EL (cell line): ENCODE measurements at places on chromosomes 3 and 15.

- DNase-seq: no peak
These were observed 72.7 kb upstream of the DCLK3 start for GRCh38 chr3:36837089-36837488.

- no peak for DNase-seq
These were observed 159.3 kb upstream of the NR2F2 start for GRCh38 chr15:96170979-96171739.

DNA sequence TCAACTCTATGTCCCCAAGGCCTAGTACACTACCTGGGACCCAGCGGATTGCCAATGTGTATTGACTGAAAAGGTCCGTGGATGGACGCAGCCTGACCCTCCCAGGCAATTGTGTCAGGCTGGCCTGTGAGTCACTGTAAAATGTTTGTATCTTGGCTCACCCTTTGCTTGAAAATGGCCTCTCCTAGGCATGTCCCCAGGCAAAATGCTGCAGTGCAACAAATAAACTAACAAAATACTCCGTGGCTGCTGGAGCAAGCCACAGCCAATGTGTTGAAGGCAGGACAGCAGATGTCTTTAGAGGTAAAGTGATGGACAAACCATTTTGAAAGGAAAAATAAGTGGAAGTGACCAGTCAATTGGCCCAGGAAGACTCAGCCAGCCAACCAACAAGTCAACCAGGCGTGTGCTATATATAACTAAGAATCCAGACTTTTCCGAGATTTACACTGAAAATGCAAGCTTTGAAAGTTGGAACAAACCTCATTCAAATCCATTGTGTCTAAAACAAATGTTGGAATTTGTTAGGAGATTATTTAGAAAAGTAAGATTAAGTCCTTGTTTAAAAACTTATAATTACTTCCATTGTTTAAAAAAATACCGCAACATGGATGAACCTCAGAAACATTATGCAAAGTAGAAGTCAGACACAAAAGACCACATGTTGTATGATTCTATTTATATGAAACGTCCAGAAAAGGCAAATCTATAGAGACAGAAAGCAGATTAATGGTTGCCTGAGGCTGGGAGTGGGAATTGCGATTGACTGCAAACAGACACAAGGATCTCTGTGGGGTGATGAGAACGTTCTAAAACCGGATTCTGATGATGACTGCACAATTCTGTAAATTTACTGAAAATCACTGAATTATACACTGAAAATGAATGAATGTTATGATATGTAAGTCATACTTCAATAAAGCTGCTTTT lies 191.2 kb downstream of the TLE3 start:
- DNase-seq: peak; percentile 43

DNA sequence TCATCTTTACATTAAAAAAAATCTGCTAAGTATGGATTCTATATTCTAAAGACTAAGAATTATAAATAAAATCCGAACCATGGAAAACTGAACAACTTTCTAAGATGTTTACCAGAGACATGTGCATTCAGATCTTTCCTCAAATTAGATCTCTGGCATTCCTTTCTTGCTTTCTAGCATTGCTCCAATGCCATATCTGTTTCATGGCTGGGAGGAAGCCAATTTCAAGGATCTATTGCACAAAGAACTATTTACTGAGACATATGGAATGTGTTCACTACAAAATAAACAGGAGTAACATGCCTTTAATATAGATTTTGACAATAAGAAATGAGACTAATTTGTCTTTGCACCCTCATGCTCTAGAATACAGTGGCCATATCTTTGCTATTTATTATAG lies 45.1 kb upstream of the NANOGP8 start:
- DNase-seq: no peak

GRCh38 chr3:41874022-41874421 lies 87.9 kb downstream of the ULK4 start:
- no peak for DNase-seq

DNA sequence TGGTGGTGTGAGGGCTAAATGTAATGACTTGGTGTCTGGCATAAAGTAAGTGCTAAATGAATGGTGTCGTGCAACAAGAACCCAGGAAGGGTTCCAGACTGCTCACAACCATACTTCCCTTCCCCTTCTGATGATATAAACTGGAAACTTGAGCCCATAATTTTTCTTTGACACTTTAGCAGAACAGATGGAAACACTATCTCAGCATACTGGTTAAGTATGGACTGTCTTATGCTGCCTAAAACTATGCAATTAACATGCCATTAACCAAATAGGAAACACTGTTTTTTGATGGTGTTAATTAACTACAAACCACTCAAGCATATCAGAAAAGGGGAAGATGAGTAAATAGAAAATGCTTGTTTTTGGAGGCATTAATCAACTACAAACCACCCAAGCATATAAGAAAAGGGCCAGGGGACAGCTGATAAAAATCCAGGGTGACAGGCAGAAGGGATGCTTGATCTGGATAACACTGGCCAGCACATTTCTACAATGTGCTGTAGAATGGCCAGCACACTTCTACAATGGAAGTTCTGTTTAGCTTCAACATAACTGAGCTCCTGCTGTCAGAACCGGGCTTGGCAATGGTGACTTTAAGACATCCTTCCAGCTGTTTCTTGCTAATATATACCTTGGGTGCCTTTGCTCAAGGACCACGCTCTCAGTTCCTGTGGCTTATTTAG lies 85.5 kb upstream of the FAM3D start:
- no peak for DNase-seq

GRCh38 chr15:51331141-51331540 lies 7.3 kb downstream of the CYP19A1 start:
- DNase-seq: no peak

GRCh38 chr15:73858062-73858461 lies 15.3 kb upstream of the TBC1D21 start:
- DNase-seq: no peak

GRCh38 chr3:178845420-178846118 lies 226.0 kb downstream of the ZMAT3 start:
- peak; percentile 42 for DNase-seq

- no peak for DNase-seq
These were observed 253.7 kb downstream of the ZBTB20 start for GRCh38 chr3:114893361-114893760.

DNA sequence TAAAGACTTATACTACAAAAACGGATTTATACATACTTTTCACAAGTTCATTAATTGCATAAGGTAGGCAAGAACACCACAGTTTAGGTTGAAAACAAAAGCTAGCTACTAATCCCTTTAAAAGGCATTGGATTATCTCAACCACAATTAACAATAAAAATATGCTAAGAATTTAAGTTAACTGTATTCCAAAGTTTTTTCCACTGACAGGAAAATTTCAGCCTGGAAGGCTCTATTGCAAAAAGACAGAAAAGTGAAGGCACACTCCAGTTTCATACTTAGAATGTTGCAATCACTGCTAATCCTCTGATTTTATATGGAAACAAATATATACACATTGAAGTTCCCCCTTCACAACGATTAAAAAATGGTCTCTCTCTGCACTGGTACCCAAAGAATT lies 71.5 kb downstream of the TJP1 start:
- no peak for DNase-seq

DNA sequence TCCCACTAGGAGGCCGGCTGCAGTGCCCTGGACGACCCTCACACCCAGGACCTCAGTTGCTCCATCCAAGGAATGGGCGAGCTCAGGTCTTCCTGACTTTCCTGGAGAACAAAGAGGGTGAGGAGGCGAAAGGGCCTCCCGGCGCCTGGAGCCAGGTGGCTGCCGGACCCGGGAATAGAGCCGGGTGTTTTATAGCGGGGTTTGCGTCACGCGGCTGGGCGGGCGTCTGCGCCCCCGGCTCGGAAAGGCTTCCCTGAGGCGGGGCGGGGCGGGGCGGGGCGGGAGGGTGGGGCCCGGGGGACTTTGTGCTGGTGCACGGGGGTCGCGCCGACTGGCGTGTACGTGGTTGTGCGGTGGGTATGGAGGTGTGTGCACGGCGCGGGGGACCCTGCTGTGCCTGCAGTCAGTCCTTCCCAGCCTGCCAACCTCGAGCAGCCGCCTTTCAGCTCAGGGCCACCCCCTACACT lies 4.6 kb upstream of the PRKCD start:
- DNase-seq: no peak

- no peak for DNase-seq
These were observed 48.5 kb upstream of the P3H2 start for GRCh38 chr3:190169243-190169642.

GRCh38 chr15:39106950-39107349 lies 473.9 kb upstream of the THBS1 start:
- DNase-seq: no peak

DNA sequence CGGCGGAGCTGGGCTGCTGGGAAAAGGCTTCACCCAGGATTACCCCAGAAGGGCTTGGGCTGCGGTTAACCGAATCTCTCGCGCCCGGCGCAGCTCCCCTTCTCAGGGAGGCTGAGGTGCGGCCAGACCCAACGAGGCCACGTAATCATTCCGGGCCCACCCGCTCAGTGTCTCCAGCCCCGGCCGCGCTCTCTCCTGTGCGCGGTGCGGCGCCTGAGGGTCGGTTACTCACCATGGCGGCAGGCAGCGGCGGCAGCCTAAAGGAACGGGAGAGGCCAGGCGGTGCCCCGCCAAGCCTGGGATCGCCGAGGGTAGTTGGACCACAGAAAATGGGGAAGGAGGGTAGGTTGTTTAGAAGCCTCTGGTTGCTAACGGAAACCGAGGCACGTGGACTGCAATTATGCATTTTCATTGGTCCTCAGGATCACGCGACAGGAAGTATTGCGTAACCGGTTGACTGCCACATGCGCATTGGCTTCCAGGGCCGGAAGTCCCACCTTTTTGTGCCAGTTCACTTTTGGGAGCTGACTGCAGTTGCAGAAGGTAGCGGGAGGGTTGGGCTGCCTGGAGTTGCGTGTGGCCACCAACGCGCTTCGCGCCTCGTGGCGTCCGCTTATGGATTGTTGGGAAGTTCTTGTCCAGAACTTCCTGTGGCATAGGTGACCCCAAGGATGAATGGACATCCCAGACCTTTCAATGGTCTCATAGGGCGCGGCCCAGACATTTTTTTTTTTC lies at the start of gene LZTFL1:
LZTFL1 (minus strand) TSS at position 363 of the 735 bp plus-strand sequence; CDS start at position 235, 128 bp downstream.
- peak; percentile 97 for DNase-seq

GRCh38 chr15:69767191-69767590 lies 314.6 kb downstream of the RPLP1 start:
- DNase-seq: no peak

- no peak for DNase-seq
These were observed 66.4 kb downstream of the XXYLT1 start for GRCh38 chr3:195204360-195205163.

- peak; percentile 14 for DNase-seq
These were observed 540.9 kb upstream of the MDFIC2 start for GRCh38 chr3:70853161-70853944.

- DNase-seq: no peak
These were observed 76.3 kb downstream of the KLHL25 start for GRCh38 chr15:85718271-85718971.
